Stimulated activated CD4-positive, alpha-beta T cell treated with anti-CD3 and anti-CD28 coated beads, Interleukin-12 subunit alpha, Interleukin-12 subunit beta, amount 100 ng/mL, for 48 hours (primary cell): ENCODE measurements at places on chromosomes 13 and 19.

- DNase-seq, result no peak
Measured at GRCh38 chr19:4693471-4694121, 23.5 kb upstream of the MYDGF start.

DNA sequence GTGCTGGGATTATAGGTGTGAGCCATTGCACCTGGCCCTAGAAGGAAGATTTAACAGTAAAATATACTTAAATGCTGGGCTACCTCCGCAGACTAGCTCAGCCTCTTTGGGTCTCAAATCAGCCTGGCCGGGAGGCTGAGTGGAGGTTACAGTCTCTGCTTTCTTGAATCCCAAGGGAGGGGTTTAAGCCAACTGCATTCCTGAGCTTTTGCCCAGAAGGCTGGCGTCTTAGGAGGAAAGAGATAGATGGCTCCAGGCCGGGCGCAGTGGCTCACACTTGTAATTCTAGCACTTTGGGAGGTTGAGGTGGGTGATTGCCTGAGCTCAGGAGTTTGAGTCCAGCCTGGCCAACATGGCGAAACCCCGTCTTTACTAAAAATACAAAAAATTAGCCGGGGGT is 623 bp upstream of the C5AR1 start:
- DNase-seq, result no peak

GRCh38 chr19:38730731-38731589 is 13.3 kb downstream of the CAPN12 start:
- DNase-seq, result no peak

DNA sequence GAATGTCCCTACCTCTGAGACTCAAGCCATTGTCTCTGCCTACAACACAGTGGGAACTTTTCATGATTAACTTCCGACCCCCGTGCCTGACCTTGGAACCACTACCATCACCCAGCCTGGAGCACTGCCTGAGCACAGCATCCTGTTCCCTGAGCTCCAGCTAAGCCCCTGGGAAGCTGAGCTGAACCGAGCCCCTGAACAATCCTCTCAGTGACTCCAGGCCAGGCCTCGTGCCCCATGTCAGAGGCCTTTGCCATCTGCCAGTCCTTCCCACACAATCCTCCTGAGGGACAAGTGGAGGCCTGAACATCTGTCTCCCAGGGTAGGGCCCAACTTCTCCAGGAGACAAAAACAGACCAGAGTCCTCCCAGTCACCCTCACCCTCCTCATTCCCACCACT is 17.5 kb downstream of the CEACAM3 start:
- DNase-seq, result no peak
